ENCODE measurements at places on chromosomes 11 and 22.

- DNase-seq: no peak
These were observed 10.3 kb upstream of the PNPLA5 start for GRCh38 chr22:43901976-43902643.

GRCh38 chr22:50717709-50718351 is 20.2 kb upstream of the ACR start:
- no peak for DNase-seq

GRCh38 chr22:26779108-26779507 is 121.7 kb downstream of the MIAT start:
- DNase-seq: no peak

GRCh38 chr11:87144252-87144651 is 106.5 kb downstream of the TMEM135 start:
- no peak for DNase-seq

- DNase-seq: no peak
These were observed 20.3 kb upstream of the FGF3 start for GRCh38 chr11:69839516-69839915.

- no peak for DNase-seq
These were observed 7.2 kb downstream of the STK33 start for GRCh38 chr11:8586805-8587204.

GRCh38 chr11:3123761-3124733 is 41.1 kb downstream of the OSBPL5 start:
- DNase-seq: no peak

DNA sequence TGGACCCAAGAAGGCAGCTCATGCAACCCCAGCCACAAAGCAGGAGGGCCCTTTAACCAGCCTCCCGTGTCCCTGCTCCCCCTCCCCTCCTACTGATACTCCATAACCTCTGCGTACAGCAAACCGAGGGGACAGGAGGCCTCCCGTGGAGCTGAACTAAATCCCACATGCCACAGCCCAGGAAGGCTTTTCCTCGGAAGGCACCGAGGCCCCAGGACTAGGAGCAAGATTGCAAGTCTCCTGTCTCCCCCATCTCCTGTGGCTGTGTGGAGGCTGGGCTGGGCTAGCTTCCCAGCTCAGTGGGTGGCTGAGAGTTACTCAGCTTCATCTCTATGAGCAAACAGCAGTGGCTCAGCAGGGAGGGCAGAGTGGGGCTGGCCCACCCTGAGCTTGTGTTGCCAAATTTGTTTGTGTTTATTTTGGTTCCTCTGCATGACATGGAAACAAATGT is 62.7 kb upstream of the NECTIN1 start:
- no peak for DNase-seq

- no peak for DNase-seq
These were observed 539.3 kb downstream of the SOX6 start for GRCh38 chr11:15817001-15817400.

GRCh38 chr11:94681140-94681539 is 87.0 kb upstream of the AMOTL1 start:
- no peak for DNase-seq

DNA sequence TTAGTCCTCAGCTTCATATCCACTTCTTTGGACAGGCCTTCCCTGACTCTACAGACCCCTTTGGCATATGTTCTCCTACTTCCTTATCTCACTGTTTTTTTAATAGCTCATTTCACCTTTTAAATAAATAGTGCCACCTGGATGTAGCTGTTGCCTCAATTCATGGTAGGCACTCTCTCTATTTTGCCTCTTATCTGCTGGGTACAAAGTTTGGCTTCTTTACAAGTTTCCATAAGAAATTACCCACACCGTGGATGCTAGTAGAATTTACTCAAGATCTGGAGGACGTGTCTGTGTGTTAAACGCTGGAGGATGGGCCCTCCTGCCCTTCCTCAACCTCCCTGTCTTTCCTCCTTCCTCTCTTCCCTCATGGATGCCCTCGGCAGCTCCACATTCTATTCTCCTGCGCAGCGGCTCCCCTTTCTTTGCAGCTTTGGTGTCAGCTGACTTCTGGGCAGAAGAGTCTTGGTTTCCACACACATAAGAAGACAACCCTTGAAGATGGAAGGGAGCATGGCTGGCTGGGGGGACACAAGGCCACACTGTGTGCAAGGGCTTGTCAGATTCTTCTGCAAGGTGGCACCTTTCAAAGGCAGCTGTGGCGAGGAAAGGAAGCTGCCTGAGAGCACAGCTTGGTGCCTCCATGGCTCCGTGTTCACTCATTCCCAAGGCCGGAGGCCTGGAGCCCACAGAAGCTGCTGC is 212.6 kb downstream of the SNX19 start:
- DNase-seq: no peak

DNA sequence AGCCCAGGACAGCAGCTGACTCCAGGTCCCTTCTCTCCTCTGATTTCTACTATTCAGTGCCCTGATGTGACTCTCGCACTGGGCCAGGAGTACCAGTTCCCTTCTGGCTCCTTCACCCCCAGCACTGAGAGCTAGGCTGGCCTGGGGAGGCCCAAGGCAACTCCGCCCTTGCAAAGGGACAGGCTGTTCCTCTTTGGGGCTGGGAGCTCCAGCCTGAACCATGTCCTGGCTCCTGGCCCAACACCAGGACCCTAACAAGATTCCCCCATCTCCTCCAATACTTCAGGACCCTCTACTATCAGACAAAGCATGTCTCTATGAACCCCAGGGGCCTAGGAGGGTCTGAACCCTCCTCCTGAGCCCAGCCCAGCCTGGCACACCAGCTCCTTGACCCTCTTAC is 12.5 kb downstream of the CREB3L1 start:
- DNase-seq: no peak

- DNase-seq: no peak
These were observed 32.7 kb upstream of the TXNRD2 start for GRCh38 chr22:19974268-19974861.

All from stimulated activated CD8-positive, alpha-beta memory T cell treated with anti-CD3 and anti-CD28 coated beads, Interleukin-2, amount 100 ng/mL, for 1 hour (primary cell).